Stimulated activated memory B cell treated with anti-CD40 and anti-IgM and Interleukin-4, amounts not matched to agents 10 μg/mL and 1 μg/mL and 100 μg/mL, for 72 hours (primary cell): ENCODE measurements at places on chromosomes 16 and 17.

GRCh38 chr16:8571061-8571596, 19.2 kb downstream of the TMEM114 start:
- ATAC-seq: no peak

DNA sequence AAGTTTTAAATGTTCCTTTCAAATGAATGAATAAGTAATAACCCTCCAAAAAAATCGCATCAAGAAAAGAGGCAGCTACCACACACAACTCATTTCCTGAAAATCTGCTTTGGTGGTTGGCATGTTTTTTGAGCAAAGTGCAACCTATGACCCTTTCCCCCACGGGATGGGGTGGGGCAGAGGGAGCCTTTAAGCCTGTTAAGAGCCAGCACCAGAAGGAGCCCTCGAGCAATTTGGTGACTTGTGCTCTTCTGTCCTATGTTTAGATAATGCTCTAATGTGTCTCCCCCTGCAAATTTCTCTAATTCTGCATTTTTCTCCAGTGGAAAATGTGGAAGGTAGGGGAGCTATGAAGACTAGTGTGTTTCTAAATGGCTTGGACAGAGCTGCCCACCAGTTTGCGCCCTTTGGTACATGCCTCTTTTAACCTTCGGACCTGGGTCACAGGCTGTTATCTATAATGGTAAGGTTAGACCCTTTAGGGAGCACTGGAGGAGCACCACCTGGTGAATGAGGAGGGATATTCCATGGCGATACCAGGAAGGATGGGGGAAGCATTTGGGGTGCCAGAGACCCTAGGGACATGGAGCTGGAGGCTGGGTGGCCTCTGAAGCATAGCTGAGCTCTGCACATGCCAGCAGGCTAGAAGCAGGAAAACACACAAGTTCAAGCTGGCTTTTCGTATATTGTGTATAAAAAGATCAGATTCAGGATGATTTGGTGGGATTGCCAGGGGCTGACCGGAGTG, 1.6 kb downstream of the PYCARD start:
- peak; percentile 61 for ATAC-seq

DNA sequence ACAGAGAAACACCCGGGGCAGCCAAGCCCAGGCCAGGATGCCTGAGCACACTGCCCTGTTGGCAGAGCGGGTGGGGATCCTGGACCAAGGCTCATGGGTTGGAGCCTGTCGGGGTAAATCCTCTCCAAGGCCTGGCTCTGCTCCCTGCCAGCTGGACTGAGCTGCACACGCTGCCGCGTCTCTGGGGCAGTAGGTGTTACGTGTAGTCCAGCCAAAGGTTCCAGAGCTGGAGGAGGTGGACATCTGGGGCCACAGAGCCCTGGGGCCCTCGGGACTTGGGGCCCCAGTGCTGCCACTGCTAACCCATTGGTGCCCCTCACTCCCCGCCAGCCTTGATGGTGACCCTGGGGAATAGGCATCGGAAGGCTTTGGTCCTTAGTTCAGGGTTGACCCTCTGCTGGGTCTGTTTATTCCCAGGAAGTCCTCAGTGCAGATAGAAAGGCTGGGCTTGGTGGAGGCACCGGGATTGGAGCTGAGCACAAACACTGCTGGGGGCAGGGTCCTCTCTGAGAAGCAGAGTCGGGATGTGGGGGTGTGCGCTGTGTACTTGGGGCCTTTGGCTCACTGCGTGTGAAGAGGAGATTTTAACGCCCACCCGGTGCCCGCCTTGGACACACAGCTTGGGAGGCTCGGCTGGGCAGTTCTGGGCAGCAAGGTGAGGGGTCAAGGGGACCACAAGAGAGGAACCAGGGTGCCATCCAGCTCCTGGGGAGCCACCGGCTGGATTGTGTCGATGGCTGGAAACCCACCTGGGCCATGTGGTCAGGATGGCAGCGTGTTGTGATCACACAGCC, 16.3 kb upstream of the CBX4 start:
- ATAC-seq: no peak

- no peak for ATAC-seq
These were observed 7.4 kb downstream of the CMIP start for GRCh38 chr16:81451753-81452680.

DNA sequence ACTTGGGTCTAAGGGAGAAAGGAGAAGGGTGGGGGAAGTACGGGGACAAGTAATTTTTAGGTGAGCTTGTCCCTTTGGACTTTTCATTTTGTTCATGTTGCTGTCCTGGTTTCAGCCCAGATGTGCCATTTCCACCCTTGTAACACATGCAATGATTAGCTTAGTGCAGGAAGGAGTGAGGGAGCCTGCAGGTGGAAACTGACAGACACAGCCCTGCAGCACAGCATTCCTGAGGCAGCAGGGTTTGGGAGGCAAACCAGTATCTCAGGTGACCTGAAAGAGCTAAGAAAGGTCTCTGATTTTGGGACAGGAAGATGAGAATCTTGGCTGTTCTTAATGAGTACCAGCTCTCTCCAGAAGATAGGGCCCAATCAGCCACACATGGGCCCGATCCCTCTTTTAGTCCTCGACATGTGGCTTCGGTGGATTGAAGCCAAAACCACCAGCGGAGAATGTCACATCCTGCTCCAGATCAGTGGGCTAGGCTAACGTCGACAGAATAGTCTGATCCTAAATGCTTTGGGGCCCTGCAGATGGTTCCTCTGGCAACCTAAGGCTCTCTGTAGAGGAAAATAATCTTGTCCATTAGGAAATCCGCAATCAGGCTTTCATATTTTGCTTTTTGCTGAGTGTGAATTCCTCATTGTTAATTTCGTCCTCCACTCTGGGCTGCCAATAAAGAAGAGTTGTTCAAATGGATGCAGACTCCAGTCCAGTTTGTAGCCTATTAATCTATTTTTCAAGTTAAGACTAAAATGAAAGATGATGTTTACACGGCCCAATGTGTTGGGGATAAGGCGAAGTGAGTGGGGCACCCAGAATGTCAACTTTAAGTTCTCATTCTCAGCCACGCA, 3.8 kb upstream of the RNF157 start:
- no peak for ATAC-seq

DNA sequence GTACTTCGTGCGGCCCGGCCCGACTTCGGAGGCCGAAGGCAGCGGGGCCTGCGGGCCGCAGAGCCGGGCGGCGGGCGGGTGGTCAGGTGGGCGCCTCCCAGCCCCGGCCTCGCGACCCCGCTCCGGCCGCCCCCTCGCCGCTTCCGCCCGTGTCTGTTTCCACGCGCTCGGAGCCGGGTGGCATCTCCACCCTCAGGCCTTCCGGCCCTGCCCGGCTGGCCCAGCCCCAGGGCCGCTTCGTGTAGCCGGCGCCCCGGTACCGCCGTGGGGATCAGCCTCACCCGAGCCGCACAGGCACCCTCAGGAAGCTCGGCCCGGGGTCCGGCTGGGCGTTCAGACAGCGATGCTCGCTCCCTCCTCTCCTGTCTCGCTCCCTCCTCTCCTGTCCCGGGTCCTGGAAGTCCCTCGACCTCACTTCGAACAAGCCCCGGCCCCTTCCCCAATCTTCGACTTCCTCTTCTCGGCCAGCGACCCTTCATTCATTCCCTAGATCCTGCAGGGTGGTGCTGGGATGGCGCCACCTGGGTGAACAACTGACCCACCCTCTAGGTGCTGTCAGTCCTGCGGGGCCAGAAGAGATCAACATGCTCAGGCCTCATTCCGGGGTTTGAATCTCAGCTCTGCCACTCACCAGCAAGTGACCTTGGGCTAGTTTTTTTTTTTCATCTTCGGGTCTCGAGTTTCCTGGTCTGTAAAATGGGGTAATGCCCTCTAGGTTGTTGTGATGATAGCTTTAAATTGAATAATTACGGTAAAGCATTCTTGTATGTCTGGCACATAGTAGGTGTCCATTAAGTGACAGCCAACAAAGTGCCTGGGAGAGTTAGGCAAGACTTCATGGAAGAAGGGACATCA, 610 bp downstream of the VPS4A start:
- peak; percentile 79 for ATAC-seq

DNA sequence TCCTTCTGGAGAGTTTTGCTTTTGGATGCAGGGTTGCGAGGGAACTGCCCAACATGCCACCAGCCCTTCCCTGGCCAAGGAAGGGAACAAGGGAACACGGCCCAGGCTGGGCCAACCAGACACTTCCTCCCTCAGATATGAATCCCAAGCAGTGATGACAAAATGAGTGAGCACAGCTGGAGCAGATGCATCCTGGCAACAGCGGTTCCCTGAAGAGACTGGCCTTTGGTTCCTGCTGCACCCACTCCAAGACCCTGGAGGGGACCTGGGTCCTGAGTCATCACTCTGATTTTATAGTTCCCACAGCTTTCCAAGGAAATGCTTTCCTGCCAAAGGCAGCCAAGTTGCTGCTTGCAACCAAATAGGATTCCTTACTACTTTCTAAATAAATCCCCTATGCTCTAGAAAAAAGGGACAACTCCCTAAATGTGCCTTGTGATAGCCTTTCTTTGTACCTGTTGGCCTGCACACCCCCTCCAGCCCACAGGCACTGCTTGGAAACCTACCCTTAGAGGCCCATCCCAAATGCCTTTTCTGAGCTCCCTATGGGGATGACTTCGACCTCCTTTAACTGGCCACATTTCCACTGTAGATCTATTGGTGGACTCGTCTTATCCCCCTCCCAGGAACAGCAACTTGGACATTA, 5.3 kb downstream of the ST3GAL2 start:
- no peak for ATAC-seq

GRCh38 chr16:10141671-10142070, 40.6 kb downstream of the GRIN2A start:
- ATAC-seq: no peak

GRCh38 chr17:20118280-20118679, 109.1 kb downstream of the SPECC1 start:
- no peak for ATAC-seq

GRCh38 chr17:82103553-82104451, 5.8 kb upstream of the FASN start:
- ATAC-seq: no peak

GRCh38 chr17:4476017-4476416, 22.7 kb upstream of the SPNS2 start:
- ATAC-seq: no peak

GRCh38 chr17:70881093-70881492, 711.8 kb downstream of the KCNJ2 start:
- no peak for ATAC-seq

GRCh38 chr17:43718544-43718943, 40.0 kb downstream of the SOST start:
- no peak for ATAC-seq
